ENCODE measurements at places on chromosomes 5 and 9. TPM values are rescaled to one million over a fixed set of nuclear protein-coding genes. Genes with fewer than 3 reads are reported as not detected.

DBH gene
- total RNA-seq, result not detected

DNA sequence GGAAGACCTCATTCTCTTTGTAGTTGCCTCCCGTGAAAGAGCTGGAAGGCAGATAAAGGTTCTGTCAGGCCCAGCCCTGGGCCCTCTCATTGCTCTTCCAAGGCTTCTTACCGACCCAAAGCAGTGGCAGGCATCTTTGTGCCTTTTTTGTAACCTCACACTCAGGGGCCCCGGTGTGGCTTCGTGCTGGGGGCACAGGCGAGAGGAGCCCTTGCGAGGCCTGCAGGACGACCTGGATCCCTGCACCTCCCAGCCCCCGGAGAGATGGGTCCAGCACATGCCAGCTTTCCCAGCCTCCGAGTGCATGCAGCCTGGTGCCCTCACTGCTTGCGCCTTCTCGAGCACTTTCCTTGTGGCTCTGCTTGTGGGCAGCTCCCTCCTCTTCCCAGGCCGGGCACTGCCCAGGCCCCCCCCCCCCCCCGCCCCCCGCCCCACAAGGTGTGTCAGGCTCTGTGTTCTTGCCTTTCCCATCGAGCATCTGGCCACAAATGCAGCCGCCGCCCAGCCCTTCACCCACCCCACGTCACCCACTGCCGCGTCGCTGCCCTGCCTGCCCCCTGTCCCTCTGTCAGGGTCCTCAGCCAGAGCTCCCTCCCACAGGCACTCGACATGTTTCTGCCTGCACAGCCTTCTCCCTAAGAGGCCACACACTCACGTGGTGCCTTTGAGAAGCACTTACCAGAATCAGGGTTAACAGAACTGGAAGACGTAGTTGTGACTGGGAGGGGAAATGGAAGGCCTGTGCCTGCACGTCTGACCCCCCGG is 63.7 kb upstream of the CACNA1B start:
- DNase-seq, result no peak

- no peak for DNase-seq
Observed at GRCh38 chr9:136660971-136661550, 1.7 kb upstream of the EGFL7 start.

TMEM174 gene
- not detected for total RNA-seq

EPB41L4A gene
- total RNA-seq, result 27.6 TPM

- no peak for DNase-seq
Observed at GRCh38 chr5:35012796-35013195, 35.0 kb downstream of the AGXT2 start.

PCDHA13 gene
- total RNA-seq, result 2.3 TPM

DNA sequence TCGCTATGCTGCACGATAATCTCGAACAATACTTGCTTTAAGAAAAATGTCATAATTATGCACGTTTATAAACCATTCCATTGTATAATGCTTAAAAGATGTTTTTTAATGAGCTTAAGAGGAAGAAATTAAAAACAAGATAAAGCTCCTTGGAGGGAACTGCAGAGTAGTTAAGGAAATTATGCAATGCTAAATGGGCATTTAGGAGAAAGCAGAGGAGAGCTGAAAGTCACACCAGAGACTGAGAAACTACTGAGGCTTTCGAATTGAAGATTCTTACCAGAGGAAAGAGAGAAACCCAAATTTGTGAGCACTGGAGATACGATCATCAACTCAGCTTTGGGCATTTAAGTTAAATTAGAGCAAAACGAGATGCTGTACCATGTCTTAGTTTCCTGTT is 119.4 kb downstream of the CDH10 start:
- DNase-seq, result no peak

- DNase-seq, result no peak
Observed at GRCh38 chr5:167525004-167525403, 766.4 kb upstream of the WWC1 start.

C5orf34 gene
- total RNA-seq, result 6.9 TPM

SYNPO gene
- 0.92 TPM for total RNA-seq

- DNase-seq, result peak; percentile 34
Observed at GRCh38 chr5:164475339-164475977, 970.0 kb downstream of the MAT2B start.

- DNase-seq, result no peak
Observed at GRCh38 chr5:75616971-75617621, 5.8 kb downstream of the ANKDD1B start.

- DNase-seq, result no peak
Observed at GRCh38 chr5:75320371-75320770, 16.6 kb upstream of the HMGCR start.

- peak; percentile 82 for DNase-seq
Observed at GRCh38 chr9:84711936-84712335, 42.4 kb downstream of the NTRK2 start.

GRCh38 chr5:172106511-172107356 is 81.3 kb downstream of the STK10 start:
- peak; percentile 72 for DNase-seq

DNA sequence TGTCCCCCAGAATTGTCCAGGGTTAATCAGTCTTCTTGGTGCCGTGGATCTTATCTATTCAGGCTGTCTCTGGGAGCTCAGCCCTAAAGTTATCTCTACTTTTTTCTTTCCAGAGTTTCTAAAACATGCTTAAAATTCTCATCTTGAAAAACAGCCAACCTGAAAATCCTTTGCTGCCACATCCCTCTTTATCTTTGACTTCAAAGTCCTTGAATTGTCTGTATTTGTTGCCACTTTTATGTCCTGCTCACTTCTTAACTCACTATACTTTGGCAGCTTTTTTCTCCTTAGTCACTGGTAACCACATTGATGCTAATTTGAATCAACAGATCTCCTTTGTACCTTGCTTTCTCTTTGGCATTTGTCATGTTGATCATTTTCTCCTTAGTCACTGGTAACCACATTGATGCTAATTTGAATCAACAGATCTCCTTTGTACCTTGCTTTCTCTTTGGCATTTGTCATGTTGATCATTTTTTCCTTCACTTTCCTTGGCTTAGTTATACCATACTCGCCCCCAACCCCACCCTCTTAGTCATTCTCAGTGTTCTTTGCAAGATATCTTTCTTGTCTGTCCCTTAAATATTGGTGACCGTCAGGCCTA is 8.5 kb downstream of the DMXL1 start:
- no peak for DNase-seq

GRCh38 chr5:161513942-161514341 is 32.6 kb downstream of the GABRB2 start:
- DNase-seq, result no peak

STK32A gene
- total RNA-seq, result 29.5 TPM

DNA sequence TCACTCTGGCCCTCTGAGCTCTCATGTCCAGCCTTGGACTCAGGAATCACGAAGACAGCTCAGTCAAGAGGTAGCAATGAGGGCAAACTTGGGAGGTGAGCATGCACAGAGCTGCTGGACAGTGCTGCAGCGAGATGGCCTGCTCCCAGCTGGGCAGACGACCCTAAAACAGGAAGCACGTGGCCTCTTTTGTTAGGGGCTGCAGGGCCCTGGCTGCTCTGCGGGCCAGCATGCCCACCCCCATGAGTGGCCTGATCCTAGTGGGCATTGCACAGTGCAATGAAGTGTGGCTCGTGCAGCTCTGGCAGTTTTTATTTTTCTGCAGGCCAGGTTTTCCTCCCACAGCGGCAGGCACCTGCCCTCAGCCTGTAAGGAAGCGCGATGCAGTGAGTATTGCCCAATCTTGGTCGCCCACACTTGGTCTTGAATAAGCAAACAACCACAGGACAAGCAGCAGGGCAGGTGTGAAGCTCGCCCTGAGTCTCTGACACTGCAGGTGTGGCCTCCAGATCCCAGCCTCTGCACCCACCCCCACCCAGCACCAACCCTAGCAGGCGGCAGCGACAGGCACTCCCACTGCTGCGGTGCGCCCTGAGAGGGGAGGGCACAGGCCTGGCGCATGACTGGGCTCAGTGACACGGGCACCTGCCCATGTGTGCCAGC is 60.8 kb downstream of the SEMA4D start:
- DNase-seq, result peak; percentile 25

DNA sequence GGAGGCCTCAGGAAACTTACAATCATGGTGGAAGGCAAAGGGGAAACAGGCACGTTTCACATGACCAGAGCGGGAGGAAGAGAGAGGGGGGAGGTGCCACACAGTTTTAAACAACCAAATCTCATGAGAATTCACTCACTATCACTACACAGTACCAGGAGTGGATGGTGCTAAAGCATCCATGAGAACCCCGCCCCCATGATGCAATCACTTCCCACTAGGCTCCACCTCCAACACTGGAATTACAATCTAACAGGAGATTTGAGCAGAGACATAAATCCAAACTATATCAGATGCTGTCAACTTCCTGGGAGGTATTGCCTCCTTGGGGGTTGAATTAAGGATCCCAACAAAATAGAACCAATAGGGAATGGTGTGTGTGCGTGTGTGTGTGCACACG is 407.1 kb downstream of the MED10 start:
- DNase-seq, result no peak
